ENCODE measurements at places on chromosomes 6 and 20. TPM values are rescaled to one million over a fixed set of nuclear protein-coding genes. Genes with fewer than 3 reads are reported as not detected.

The DPPA5 gene
- not detected for total RNA-seq

The DEFB124 gene
- total RNA-seq = not detected

The SOBP gene
- 13.7 TPM for total RNA-seq

The C20orf141 gene
- 1.2 TPM for total RNA-seq
